ENCODE measurements at places on chromosomes 7 and 10.

DNA sequence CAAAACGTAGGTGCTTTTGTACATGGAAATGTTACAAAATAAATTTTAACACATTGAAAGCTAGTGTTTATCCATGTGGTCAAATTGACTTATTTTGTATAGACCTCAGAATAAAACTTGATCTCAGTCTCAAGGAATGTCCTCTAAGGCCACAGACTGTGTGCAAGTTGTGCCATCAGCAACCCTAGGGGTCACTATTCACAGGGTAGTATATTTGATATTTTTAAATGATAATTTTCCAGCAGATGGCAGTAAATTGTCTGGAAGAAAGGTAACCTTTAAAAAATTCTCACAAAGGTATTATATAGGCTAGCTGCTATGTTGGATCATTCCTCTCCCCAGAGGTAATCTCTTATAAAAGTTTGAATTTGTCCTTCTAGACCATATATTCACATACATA, 12.9 kb upstream of the SNX10 start:
- peak; percentile 39 for DNase-seq

DNA sequence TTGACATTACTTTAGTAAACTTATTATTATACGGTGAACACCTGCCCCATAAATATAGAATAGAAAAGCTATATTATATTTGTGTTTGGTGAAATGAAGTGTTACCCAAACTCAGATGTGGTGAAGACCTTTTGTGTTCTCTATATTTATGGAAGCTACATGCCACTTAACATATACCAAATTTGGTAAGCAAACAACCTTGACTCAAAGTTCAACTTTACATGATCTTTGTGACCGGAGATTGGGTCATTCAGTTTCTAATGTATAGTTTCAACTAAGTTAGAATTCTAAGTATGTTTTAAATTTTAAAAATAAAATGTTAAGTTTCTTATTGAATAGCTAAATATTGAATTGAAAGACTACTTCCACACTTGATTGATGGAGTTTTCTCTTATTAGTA, 288.6 kb upstream of the SEMA3D start:
- DNase-seq = no peak

- DNase-seq = no peak
Observed at GRCh38 chr7:78863281-78863680, 590.2 kb downstream of the MAGI2 start.

DNA sequence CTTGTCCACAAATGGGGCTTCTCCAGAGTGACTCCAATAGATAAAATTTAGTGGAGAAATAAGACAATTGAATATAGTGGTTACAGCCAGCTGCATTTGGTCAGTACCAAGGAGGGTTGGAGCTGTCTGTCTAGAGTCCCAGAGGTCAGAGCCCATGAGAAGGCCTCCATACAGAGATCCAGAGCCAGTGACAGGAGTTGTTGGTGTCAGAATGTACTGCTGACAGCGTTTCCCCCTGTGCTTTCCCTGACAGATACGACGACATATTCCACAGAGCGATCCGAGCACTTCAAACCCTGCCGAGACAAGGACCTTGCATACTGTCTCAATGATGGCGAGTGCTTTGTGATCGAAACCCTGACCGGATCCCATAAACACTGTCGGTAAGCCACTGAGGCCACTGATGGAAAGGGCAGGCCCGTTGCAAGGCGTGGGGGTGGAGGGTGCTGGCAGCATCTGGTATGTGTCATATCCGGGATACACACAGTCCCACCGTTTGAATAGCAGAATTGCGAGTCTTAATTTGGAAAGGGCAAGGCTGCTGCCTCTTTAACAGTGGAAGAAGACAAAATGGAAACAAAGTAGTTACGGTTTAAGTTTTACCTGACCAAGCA, 483.6 kb downstream of the NRG3 start:
- DNase-seq = no peak

GRCh38 chr10:113735913-113736312, 15.6 kb upstream of the PLEKHS1 start:
- no peak for DNase-seq
